A172 (cell line): ENCODE measurements at places on chromosomes 11 and 22. TPM values are rescaled to one million over a fixed set of nuclear protein-coding genes. Genes with fewer than 3 reads are reported as not detected.

GRCh38 chr11:9180784-9181183, 84.4 kb downstream of the DENND5A start:
- peak; percentile 46 for DNase-seq

DNA sequence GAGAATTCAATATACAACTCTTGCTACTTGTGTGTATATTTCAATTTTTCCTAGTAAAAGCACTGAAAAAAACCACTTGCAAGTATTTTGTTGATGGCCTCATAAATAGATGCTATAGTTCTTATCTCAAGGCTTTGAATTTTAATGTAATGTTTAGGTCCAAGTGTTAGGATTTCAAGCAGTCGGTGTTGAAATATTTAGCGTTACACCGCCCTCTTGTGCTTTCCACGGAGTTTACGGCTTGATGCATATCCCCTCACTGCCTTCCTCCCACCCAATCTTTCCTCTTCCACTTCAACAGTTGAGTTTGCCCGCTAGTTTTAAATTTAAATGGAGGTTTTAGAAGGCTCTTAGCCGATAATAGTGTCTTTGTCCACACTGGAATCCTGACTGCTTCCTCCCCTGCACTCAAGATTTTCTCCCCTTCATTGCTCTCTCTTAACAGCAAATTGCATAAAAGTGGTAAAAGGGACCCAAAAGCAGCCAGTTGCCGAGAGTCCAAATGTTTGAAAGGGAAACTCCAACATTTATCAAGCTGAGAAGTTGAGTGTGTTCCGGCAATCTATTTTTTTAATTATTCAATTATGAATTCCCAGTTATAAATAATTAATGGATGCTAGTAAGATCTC, 25.9 kb upstream of the HTATIP2 start:
- DNase-seq, result peak; percentile 41

GRCh38 chr11:27933992-27934829, 173.7 kb downstream of the KIF18A start:
- DNase-seq, result peak; percentile 100

- no peak for DNase-seq
Observed at GRCh38 chr11:74520927-74521665, 27.6 kb upstream of the LIPT2 start.

Gene RASL10A
- not detected in 2 replicates for total RNA-seq

Gene NXPE4
- not detected in 2 replicates for total RNA-seq

Gene CD3D
- not detected in 2 replicates for total RNA-seq
